ENCODE measurements at places on chromosomes 4 and X.

DNA sequence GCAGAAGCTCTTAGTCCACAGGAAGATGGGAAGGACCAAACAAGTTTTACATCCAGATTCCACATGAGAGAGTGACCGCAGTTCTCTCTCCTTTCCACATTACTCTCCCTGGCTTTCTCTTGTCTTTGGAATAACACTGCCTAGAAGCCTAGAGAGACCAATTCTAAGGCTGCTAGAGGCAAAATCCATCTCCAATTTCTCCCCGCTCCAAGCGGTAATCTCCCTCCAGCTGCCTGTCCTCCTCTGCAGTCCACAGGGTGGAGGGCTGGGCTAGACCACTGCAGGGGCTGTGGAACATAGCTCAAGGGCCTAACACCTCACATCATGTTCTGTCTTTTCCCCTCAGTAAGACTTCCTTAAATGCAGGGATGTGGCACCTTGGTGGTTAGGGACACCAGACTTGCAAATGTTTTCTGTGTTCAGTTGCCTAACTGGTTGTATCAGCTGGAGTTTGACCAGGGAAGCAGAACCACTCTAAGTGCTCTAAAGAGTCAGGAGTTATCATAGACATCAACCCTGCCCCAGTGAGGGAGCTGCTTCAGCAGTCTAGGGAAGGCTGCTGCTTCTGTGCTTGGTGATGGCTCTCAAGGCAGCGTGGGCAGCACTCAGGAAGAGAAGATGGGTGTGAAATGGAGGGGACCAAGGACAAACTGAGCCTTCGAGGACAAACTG, 423.1 kb downstream of the BCOR start:
- no peak for DNase-seq

DNA sequence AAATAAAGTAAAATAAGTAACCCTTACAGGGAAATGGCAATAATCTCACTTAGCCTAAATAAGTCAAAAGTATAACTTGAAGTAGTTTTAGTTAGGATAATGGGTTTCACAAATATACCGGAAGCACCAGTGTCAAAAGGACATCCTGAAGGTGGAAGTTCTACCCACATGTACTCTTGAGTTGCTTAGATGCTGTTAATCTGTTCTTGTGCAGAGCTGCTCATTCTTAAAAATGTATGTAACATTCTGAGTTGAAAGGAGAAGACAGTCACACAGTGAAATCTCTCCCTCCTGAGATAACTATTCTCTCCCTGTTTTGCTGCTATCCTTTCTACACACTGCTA, 11.2 kb upstream of the CCNG2 start:
- no peak for DNase-seq

DNA sequence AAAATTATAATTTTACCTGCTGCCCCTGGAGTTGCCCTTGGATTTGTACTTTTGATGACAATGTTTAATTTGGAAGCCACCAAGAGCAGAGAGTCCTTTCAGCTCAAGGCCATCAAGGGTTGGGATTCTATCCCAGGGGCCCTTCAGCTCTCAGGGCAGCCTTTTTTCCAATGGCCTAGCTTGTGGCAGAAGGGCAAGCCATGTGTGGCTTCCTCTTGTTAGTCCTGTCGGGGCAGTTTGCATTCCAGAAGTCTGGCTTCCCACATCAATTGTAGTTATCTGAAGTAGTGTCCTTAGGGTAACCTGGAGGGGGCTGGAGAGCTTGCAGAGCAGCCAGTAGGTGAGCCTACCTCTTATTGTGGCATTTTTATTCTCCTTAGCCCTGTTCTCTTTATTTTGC, 569.4 kb downstream of the TRAM1L1 start:
- no peak for DNase-seq

- DNase-seq: no peak
Measured at GRCh38 chrX:78517124-78517523, 142.0 kb downstream of the RTL3 start.

DNA sequence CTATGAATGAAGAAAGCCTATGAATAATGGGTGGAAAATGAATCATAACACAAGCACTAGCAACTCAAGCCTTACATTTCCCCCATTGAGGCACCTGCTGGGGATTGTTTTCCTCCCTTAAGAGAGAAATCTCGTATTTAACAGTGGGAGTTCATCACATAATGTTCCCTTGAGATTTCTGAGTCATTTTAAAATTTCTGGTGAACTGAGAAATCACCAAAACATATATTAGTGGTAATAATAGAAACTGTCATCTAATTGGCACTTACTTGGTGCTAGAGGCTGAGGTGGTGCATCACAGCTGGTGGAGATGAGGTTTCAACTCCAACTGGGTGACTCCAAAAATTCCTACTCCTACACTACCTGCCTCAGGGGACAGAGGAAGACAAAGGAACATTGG, 561.3 kb upstream of the LCORL start:
- DNase-seq: no peak

DNA sequence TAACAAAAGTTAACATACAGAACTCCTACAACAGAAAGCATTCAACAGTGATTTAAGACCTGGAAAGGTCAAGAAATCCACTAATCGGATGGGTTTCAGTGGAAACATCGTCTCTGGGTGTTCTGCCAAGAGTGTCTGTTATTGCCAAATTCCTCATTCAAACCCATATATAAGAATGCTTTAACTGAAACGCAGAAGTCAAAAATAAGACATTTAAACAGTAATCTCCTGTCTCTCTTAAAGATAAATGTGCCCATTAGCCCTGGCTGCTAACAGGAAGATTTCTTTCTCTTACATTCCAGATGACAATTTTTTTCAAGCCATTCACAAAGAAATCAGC, 31.5 kb downstream of the DCTD start:
- DNase-seq: no peak

- DNase-seq: no peak
Measured at GRCh38 chrX:56219700-56220099, 12.5 kb upstream of the KLF8 start.

DNA sequence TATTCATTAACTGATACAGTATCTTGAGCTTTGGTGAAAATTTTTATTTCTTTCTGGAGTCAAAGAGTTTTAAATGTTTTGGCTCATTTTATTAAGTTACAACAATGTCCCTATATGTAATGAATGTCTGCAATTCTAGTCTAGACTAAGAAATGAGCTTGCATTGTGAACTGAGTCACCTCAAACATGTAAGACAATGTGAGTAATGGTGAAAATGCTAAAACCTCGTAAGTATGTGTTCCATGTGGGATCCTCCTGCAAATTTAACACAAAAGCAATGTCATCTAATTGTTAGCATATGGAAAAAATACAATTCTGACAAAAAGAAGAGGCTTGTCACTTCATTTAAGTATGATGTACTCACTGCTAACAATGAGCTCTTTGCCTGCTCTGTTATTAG, 480.5 kb upstream of the FSTL5 start:
- DNase-seq: no peak

DNA sequence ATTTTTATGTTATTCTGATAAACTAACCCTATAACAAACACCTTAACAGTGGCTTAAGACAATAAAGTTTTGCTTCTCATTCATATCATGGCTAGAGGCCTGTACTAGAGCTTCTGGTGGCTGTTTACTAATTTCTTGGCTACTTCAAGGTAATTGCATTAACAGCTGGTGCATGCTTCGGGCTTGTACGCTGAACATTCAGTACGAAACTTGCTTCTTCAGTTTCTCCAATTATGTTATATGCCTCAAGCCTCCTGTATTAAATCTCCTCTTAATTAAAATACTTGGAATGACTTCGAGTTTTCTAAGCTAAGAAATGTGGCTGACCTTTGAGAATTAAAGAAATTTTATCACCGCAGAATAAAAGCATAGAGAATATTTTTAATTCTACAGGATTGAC, 138.9 kb upstream of the TRAM1L1 start:
- no peak for DNase-seq

DNA sequence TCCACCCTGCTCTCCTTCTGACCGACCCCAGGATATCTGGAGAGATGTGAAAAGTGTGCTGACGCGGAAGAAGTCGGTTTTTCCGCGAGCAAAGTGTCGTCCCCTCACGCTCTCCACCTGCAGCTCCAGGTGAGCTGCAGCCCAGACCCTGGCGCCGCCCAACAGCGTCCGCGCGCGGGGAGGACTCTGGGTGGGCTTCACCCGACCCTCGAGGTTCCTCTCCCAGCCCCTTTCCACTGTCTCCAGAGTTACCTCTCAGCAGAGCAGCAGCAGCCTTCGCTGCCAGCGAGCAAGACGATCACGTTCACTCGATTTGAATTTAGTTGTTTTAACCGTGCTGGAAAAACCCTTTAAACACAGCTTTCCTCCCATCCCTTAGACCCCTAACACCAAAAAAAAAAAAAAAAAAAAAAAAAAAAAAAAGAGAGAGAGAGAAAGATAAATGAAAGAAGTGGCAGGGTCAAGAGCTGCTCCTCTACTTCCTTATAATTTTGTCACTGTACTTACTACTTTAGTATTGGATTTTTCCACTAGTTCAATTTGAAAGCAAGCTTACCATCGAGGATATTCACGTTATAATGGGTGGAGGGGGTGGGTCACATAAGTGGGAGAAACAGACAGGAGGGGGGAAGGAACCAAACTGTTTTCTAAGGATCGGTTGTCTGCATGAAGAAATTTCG, 758 bp upstream of the NR3C2 start:
- no peak for DNase-seq

- DNase-seq: no peak
Measured at GRCh38 chr4:113784497-113785250, 23.1 kb upstream of the CAMK2D start.

- DNase-seq: no peak
Measured at GRCh38 chr4:163380703-163381102, 37.0 kb downstream of the NPY5R start.

DNA sequence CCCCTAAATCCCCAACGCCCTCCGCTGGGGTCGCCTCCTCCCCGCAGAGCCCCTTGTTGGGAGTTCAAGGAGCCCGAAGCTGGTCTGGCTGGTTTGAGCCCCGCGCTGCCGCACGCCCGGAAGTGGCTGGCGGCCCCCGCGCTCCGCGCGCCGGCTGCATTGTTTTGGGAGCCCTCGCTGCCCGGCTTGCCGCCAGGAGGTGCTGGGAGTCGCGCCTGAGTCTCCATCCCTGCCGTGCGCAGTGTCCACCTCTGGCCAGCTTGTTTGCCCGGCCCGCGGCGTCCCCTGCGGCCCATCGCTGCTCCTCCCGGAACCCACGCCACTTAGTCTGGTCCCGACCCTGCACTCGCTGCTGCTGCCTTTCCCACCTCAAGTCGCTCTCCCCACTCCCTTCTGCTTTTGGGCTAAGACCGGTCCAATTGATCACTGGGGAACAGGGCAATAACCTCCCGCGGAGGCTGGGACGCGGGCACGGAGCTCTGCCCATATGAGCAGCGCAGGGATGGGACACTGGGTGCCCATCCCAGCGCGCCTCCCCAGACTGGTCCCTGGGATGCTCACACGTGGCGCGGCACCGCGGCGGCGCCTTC, 2.2 kb upstream of the SFRP2 start:
- no peak for DNase-seq

- peak; percentile 16 for DNase-seq
Measured at GRCh38 chr4:4694296-4694772, 152.5 kb upstream of the STX18 start.

DNA sequence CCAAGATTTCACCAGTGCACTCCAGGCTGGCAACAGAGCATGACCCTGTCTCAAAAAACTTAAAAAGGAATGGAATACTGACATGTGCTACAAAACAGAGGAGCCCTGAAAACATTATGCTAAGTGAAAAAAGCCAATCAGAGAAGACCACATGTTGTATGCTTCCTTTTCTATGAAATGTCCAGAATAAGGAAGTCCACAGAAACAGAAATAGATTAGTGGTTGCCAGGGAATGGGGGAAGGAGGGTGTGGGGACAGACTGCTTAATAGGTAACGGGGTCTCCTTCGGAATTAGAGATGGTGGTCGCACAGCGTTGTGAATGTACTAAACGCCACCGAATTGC, 30.1 kb upstream of the KIAA0232 start:
- DNase-seq: no peak

DNA sequence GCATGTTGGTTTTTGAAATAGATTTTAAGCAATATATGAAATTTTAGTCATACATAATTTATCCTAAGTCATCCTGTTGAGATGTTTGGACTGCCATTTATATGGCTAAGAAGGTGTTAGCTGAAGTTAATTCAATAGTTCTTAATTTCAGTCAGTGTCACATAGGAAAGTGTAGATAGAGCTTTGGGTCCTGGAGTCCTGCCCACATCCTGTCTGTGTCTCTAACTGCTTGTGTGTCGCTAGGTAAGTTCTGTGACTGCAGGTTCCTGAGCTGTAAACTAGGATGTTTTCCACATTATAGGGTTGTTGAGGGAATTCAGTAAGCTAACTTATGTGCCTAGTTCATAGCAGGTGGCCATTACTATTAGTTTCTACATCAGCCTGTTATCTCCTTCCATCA, 20.7 kb downstream of the OFD1 start:
- no peak for DNase-seq

DNA sequence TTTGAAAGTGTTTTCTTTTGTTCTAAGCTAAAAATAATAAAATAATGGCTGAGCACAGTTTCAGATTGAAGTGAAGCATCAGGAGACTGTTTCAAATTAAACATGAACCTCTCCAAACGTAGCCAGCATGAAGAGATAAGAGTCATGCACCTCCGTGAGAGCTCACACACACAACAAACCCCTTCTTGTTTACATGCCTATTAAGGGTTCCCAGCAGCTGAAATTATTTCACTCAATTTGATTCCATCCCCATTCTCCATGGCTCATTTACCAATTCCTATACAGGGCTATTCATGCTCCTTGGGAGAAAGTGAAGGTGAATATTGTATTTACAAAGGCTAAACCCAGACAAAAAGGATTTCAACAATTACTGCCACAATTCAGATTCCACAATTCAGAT, 954.1 kb upstream of the INTU start:
- DNase-seq: no peak

GRCh38 chrX:74262452-74263209, 41.3 kb upstream of the ZCCHC13 start:
- no peak for DNase-seq

- DNase-seq: no peak
Measured at GRCh38 chrX:73922856-73923455, 360.0 kb downstream of the CHIC1 start.

DNA sequence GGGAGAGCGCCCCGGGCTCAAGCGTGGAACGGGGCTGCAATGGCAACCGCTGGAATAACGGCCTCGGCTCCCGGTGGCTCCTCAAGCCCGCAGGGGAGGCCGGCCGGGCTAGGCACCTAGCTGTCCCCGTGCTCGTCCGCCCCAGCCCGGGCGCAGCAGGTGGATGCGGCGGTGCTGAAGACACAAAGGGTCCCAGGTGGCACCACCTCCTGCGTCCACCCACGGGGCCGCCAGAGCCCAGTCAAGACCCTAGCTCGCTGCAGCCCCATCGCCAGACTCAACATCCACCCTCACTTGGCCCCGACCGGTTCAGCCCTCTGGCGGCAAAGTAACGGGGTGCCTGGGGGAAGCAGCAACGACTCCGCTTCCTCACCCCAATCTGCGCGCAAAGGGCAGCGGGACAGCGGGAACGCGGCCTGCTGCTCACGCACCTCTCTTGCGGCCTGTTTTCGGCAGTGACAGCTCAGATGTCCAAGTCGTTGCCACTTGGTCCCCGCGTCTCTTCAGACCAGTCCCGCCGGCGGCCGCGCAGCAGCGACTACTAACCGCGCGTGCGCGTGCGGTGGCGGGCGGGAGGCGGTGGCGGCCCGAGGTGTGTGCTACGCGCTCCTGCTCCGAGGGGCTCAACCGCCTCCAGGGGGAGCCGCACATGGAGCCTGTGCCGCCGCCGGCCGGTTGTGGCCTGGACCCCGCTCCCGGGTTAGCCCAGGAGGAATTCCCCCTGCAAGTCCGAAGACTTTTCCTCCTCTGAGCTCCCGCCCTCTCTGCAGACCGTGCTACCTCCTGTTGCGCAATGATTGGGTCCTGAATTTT, at the start of gene CLGN:
Gene CLGN, minus strand, starts transcription at position 543 of the 813 bp plus-strand sequence. CDS start 14,570 bp downstream, outside the sequence.
- peak; percentile 75 for DNase-seq

Data from amygdala (tissue), 56 donors.